ENCODE measurements at places on chromosomes 13 and 19.

GRCh38 chr19:41871573-41872383 lies 5.3 kb upstream of the CD79A start:
- peak; percentile 7 for ATAC-seq

GRCh38 chr13:99322297-99323103 lies 15.3 kb upstream of the GPR183 start:
- peak; percentile 70 for ATAC-seq

- no peak for ATAC-seq
Measured at GRCh38 chr13:112907286-112907685, 61.7 kb upstream of the MCF2L start.

GRCh38 chr19:51147663-51148062 lies 5.6 kb downstream of the SIGLEC7 start:
- ATAC-seq, result no peak

DNA sequence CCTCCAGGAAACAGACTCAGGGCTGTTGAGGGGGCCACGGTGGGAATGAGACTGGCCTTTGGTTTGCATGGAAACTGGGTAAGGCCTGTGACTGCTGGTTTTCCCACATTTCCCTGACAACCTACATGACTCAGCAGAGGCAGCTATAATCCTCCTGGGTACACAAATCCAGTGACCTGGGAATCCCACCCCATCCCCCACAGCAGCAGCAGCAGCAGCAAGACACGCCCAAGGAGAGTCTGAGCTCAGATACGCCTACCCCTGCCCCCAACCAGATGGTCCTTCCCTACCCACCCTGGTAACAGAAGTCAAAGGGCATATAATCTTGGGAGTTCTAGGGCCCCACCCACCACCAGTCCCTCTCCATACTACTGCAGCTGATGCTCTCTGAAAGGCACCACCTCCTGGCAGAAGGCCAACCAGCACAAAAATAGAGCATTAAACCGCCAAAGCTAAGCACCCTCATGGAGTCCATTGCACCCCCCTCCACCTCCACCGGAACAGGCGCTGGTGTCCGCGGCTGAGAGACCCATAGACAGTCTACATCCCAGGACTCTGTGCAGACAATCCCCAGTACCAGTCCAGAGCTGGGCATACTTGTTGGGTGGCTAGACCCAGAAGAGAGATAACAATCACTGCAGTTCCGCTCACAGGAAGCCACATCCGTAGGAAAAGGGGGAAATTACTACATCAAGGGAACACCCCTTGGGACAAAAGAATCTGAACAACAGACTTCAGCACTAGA lies 237.2 kb upstream of the SPRY2 start:
- no peak for ATAC-seq

DNA sequence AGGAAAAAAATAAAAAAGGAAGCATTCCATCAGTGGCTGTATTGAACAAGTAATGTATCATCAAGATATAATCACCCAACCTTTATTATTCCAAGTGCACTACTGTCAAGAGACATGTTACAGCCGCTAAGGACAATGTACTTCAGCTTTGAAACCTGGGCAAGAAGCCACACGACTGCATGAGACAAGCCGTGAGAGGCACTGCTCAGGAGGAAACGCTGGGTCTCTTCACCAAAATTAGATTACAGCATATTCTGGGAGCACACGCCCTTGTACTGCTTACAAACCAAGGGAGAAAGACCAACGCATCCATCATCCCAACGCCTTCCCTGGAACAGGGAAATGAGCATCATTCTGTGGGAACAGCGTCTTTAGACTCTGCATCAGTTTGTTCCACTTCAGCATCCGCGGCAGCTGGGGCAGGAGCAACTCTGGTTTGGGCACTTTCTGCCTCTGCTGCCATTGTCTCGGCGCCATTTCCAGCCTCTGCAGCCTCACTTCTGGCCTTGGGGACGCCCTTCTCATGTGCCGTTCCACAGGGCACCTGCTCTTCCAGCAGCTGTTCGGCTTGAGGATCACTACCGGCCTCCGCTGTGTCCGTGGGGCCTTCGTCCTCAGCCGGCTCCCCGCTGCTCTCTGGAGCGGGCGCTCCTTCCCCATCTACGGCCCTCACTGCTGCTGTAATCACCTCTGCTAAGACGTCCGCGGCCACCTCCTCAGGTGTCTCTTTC lies 22.4 kb upstream of the BRD4 start:
- ATAC-seq, result no peak

DNA sequence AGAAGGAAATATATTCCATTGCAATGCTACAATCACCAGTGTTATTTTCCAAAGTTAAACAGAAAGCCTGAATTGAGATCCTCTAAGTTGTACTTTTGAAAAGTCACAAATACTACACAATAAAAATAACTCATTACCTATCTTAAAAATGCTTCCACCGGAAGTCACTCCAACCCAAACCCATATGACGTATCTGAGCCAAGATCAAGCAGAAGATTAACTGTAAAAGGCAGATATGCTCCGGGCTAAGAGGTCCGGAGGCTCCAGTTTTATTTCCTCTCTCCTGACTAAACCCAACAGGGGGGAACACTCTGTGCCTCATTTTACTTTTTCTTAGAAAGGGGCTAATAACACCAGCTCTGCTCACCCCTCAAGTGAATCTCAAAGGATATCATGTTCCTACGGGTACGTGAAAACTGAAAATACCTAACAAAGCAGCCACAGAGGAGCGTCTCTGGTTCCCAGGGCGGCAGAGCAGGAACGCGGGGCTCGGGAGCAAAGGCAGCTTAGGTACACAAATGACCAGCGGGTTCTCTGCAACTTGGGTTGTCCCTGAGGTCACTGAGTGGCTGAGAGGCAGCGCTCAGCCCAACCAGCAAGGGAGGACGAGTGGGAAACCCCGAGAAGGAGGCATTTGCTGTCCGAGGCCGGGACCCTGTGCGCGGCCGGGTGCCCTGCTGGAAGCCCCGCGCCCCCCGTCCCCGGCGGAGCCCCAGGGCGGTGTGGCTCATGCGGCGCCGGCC lies 750 bp downstream of the RAB20 start:
- peak; percentile 34 for ATAC-seq
